AG04449 (cell line): ENCODE measurements at places on chromosomes 4 and X.

DNA sequence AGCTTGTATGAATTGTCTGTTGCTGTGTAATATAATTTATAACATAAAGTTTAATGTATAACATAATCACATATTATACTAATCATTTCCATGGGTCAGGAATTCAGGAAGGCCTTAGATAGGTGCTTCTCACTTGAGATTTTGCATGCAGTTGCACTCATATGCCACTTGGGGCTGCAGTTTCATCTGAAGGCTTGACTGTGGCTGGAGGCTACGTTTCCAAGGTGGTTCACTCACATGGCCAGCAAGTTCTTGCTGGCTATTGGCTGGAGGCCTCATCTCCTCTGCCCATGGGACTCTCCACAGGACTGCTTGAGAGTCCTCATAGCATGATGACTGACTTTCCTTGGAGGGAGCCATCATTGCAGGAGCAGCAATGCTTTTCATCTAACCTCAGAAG, 53.4 kb upstream of the STX18 start:
- DNase-seq: no peak

- no peak for DNase-seq
Observed at GRCh38 chrX:140505421-140506337, 810 bp upstream of the SOX3 start.

DNA sequence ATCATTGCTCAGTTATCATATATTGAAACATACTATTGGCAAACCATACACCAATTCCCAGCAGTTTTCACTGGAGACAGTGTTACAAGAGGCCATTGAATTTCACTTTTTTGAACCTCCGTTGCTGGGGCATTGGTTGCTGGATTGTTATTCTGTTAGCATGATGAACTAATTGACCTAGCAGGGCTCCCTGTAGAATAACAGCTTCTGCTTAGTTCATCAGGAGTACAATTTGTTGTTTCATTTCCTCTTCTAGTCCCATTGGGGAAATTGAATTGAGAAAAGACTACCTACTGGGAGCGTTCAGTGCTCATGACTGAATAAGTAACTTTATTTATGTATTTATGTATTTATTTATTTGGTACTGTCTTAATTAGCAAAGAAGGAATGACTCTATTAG, 151.6 kb downstream of the SLIT2 start:
- DNase-seq: no peak

DNA sequence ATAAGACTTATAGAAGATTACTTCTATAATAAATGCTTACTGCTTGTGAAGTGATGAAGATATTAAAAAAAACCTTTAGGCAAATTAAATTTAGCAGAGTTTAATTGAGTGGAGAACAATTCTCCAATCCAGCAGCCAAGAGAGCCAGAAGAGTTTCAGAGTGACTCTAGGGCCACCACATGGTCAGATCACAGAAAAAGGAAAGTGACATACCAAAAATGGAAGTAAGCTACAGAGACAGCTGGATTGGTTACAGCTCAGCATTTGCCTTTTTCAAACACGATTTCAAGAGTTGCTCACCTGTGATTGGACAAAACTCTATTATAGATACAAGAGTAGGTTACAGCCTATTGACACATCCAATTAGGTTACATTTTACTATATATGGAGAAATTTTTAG, 79.0 kb upstream of the TRAM1L1 start:
- no peak for DNase-seq

- DNase-seq: no peak
Observed at GRCh38 chr4:7392438-7393421, 42.0 kb downstream of the PSAPL1 start.

DNA sequence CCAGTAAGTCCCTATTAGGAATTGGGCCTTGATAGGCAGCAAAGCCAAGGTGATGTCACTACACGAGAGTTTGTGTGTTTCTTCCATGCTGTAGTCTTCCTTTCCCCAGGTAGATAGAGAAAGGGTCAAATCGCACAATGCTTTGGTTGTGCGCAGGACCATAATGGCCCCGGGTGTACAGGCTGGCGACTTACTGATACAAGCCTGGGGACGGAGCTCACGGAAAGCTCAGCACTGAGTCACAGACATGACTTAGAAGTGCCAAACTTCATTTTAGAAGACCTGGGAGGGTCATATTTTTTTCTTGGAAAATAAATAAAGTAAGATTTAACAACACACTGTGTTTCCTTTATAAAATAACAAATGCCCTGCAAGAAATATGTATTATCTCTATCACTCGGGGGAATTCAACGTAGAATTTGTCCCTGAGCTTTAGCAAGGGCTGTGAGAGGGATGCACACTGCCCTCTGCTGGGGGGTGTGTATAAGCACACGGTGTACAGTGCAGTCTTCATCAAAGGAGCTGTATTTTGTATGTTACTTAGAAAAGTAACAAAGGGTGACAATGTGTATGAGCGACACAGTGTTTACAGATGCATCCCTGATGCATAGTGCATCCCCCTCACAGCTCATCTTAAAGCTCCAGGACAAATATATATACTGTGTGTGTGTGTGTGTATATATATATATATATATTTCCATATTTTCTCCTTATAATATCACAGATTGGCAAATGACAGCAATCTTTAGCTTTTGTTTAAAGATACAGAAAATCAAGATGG, 254.5 kb upstream of the VEGFC start:
- peak; percentile 16 for DNase-seq

- no peak for DNase-seq
Observed at GRCh38 chr4:111040904-111041303, 418.0 kb upstream of the PITX2 start.

DNA sequence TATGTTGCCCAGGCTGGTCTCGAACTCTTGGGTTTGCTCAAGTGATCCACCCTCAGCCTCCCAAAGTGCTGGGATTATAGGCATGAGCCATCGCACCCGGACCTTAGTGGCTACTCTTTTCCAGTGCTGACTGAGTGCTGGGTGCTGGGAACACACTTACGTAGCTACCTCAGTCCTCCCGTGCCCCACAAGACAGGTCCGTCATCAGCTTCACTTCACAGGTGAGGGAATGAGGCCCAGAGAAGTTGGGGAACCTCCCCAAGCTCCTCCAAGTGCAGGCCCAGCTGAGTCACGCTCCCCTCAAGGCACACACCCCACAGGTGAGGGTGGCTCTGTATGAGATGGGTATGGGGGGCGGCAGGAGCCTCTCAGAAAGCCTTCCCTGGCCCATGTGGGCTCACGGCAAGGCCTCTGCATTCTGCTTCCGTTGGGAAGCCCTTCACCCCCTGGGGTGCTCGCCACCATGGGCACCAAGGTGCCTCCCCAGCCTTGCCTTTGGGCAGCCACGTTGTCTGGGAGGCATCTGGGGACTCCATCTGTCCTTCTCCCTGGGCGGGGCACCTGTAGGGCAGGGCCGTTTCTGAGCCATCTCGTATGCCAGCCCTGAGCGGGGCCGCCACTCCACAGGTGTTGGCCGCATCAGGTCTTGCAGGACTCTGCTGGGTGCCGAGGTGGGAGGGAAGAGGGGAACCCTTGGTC, 28.4 kb downstream of the NSG1 start:
- DNase-seq: no peak

- DNase-seq: no peak
Observed at GRCh38 chr4:101145021-101145420, 202.3 kb downstream of the PPP3CA start.

DNA sequence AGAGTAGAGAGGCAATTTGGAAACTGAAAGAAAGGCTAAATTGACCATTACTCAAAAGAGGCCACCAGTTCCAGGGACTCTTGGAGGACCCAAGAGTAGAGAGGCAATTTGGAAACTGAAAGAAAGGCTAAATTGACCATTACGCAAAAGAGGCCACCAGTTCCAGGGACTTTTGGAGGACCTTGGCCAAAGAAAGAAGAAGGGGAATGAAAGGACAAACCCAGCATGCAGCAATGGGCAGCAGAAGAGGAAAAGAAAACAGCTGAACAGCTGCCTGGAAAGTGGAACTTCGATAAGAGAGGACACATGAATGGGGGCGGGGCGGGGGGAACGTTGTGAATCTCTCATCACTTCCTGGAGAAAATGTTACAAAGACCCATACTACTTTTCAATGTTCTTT, 80.8 kb downstream of the PALLD start:
- DNase-seq: no peak

DNA sequence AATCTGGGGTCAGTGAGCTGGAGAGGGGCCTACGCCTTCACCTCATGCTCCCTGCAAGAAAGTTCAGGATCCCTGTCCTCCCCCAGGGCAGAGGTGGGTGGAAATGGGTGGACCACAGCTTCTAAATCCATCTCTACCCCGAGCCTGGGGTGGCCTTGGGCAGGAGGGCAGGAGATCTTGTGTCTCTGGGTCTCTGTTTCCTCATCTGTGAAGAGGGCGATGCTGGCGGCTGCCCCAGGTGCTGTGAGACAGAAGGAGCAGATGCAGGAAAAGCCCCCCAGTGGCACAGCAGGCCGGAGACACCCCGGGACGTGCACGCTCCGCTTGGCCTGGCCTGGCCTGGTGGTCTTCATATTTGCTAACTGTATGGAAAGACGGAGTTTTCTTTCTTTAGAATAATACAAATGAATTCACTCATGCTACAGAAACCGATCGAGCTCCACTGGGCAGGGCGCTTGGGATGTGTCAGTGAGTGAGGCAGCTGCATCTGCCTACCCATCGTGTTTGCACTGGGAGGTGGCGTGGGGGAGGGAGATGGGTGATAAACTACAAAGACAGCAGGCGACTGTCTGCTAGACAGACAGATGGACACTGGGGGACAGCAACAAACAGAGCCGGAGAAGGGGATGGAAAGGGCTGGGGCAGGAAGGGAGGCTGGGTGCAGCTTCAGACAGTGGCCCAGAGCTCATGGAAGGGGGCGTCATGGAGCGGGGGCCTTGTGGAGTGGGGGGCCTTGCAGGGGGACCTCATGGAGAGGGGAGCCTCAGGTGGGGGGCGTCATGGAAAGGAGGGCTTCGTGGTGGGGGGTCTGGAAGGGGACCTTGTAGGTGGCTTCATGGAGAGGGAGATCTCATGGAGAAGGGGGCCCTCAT, 136.2 kb downstream of the CPZ start:
- DNase-seq: no peak

- no peak for DNase-seq
Observed at GRCh38 chr4:186018784-186019183, 50.2 kb upstream of the TLR3 start.

GRCh38 chrX:154458116-154458953, at the start of gene PLXNA3:
Gene PLXNA3, plus strand, starts transcription at chrX:154458281. Its CDS starts 1,903 bp downstream, at chrX:154460184.
- no peak for DNase-seq

- no peak for DNase-seq
Observed at GRCh38 chr4:59161249-59161648, 2038.9 kb upstream of the ADGRL3 start.

GRCh38 chr4:54102531-54103106, 2.7 kb downstream of the GSX2 start:
- DNase-seq: no peak

GRCh38 chr4:52014903-52015302, 5.3 kb downstream of the LRRC66 start:
- DNase-seq: no peak

- DNase-seq: no peak
Observed at GRCh38 chr4:2647403-2648158, 108.6 kb downstream of the TNIP2 start.

- DNase-seq: no peak
Observed at GRCh38 chr4:14918336-14918735, 83.9 kb upstream of the CPEB2 start.

DNA sequence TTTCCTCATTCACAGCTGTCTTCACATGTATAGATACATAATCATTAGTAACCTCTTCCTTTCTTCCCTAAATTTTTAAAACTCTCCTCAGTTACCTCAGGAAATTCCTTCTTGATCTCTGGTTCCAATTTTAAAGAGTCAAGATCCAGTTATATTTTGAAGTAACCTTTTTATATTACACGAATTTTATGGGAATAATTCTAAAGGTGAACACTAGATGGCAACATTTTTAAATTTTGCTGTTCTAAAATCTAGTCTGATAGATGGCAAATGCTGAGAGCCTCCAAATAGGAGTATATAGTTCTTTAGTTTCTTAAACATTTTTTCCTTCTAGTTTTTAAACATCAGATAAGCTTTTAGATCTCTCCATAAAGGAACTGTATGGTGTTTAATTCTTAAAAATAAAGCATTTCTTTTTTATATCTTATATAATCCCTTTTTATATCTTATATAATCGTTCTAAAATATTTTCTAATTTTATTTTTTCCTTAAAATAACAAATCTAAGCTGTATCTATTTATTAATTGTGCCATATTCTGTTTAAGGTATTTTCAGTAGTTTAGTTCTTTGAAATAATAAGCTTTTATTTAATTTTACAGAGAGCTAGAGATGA, 37.9 kb upstream of the PAPSS1 start:
- no peak for DNase-seq

DNA sequence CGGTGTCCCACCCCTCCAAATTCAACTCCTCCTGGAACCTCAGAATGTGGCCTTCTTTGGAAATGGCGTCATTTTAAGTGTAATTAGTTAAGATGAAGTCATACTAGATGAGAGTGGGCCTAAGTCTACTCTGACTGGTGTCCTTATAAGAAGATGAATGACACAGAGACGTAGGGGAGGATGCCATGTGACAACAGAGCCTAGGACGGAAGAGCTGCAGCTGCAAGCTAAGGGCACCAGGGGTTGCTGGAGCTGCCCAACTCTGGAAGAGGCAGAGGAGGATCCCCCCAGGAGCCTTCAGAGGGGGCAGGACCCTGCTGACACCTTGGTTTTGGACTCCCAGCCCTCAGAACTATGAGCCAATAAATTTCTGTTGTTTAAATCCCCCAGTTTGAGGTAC, 115.1 kb downstream of the STK32B start:
- DNase-seq: no peak

DNA sequence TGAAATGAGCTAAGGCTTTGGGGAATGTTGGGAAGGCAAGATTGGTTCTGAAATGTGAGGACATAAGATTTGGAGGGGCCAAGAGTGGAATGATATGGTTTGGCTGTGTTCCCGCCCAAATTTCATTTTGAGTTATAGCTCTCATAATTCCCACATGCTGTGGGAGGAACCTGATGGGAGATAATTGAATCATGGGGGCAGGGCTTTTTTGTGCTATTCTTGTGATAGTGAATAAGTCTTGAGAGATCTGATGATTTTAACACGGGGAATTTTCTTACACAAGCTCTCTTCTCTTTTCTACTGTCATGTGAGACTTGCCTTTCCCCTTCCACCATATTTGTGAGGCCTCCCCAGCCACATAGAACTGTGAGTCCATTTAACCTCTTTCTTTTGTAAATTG, 157.6 kb upstream of the C1QTNF7 start:
- DNase-seq: no peak

DNA sequence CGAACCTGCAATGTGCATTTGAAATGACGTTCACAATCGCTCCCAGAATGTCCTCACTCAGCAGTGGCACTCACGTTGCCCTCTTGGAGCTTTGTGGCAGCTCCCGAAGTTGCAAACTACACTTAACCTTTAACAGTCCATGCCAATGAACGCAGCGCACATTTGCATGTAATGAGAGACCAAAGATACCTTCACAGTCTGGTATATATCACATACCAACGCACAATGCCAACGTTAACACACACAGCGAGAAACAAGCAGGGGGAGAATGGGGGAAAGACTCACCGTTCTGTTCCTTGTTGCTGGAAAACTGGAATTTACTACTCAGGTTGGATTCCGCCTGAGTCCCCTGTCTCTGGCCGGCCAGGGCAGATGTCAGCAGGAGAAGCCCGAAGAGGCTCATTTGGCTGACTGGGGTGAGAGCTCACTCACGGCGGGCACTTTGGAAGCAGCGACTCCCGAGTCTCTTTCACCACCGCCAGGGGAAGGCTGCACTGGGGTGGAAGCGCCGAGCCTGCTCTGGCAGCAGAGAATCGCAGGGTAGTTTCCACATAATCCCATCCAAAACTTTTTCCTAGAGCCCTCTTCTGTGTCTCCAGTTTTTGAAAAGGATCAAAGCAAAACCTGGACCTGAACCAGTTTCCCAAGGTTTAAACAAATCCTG, 966 bp downstream of the PDGFC start:
- no peak for DNase-seq
